Activated naive CD8-positive, alpha-beta T cell treated with anti-CD3 and anti-CD28 coated beads, Interleukin-2, amount 10 ng/mL, durations not matched to agents 7 days and 5 days (primary cell): ENCODE measurements at places on chromosomes 3 and 15. TPM values are rescaled to one million over a fixed set of nuclear protein-coding genes. Genes with fewer than 3 reads are reported as not detected.

Gene ZKSCAN7
- total RNA-seq = 4.9 TPM

Gene LSAMP
- not detected for total RNA-seq

- H3K36me3 ChIP-seq = no peaks in the 10 kb centered on the region
- H3K27me3 ChIP-seq = peaks cover 13% of the 10 kb centered on the region
- H3K4me3 ChIP-seq = no peak overlapping the region
- H3K27ac ChIP-seq = no peak overlapping the region
Observed at GRCh38 chr15:32824777-32825176, 107.0 kb downstream of the GREM1 start.

DNA sequence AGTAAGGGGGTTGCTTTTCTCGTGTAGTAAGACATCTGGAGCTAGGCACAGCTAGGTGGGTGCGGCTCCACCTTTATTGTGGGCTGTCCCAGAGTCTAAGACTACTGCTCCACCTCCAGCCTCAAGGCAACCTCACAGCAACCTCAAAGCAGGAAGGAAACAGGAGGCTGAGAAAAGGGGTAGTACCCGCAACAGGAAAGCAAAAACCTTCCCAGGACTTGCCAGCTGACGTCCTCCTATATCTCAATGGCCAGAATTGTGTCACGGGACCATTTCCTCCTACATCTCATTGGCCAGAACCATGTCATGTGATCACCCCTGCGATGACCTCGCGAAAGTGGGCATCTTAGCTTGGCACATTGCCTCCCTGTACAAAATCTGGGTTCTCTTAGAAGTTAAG is 4.3 kb upstream of the GPR160 start:
- DNase-seq = peak; percentile 65
- H3K27me3 ChIP-seq = no peaks in the 10 kb centered on the region
- H3K4me3 ChIP-seq = peak overlapping the region; percentile 49

DNA sequence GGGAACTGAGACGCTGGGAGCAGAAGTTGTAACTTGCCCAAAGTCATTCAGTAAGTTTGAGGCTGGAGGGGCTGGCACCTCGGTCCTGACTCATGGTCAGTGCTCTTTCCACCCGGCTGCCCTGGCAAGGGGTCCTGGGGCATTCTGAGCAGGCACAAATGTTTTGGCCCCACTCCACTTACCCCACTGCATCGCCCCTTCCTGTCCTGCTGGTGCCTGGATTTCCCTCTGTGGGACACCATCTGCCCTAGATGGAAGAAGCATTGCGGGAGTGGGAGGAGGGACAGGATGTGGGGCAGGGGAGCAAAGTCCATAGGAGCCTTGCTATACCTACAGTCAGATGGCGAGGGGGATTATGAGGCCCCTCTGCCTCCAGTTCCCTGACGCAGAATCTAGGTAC is 4.5 kb downstream of the CORO2B start:
- H3K4me1 ChIP-seq = peaks cover 6% of the 10 kb centered on the region
- H3K36me3 ChIP-seq = no peaks in the 10 kb centered on the region
- peaks cover 25% of the 10 kb centered on the region for H3K27me3 ChIP-seq
- no peak for DNase-seq

- H3K36me3 ChIP-seq = no peaks in the 10 kb centered on the region
- peak overlapping the region; percentile 27 for H3K4me3 ChIP-seq
- DNase-seq = no peak
Observed at GRCh38 chr15:101496198-101496986, 6.9 kb upstream of the PCSK6 start.

Gene TM4SF1
- not detected for total RNA-seq

DNA sequence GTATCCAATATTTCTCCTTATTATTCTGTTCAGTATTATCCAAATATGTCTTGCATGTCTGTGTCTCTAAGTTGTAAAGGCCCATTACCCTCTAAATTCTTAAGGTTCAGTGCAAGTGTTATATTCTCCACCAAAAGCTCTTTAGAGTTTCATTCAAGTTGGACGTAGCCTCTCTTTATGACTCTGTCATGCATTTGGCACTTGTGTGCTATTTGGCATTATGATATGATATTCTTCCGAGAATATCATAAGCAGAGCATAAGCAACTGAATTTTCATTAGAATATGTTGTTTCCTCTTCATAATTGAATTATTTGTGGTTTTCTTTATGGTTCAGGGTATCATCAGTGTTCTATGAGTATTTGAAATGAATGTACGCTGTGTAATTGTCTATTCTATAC is 594.2 kb downstream of the NAALADL2 start:
- no peak overlapping the region for H3K4me3 ChIP-seq
- H3K4me1 ChIP-seq = no peaks in the 10 kb centered on the region
- no peaks in the 10 kb centered on the region for H3K27me3 ChIP-seq
- no peaks in the 10 kb centered on the region for H3K36me3 ChIP-seq
- no peak for DNase-seq

GRCh38 chr3:127000119-127000518 is 17.2 kb downstream of the PLXNA1 start:
- DNase-seq = no peak
- H3K27ac ChIP-seq = no peak overlapping the region
- no peaks in the 10 kb centered on the region for H3K36me3 ChIP-seq
- H3K4me1 ChIP-seq = no peaks in the 10 kb centered on the region
- no peaks in the 10 kb centered on the region for H3K27me3 ChIP-seq

DNA sequence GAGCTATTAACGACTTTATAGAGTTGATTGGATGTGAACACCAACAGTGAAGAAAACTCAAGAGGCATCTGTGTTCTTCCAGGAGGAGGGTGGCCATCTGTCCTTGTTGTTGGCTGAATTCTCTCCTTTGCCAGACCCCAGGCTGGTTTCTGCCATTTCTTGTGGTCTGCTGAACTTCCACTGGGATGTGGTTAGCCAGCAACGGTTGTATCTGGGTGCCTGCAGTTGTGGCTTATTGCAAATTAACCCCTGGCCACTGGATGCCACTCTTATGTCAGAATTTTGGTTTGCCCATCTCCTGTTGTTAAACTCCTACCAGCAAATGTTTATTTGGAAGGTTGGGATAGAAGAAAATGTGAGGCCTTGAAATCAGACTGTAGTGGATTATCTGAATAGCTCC is 163.6 kb upstream of the TBC1D5 start:
- DNase-seq = no peak
- H3K4me3 ChIP-seq = no peak overlapping the region
- no peak overlapping the region for H3K27ac ChIP-seq
- H3K36me3 ChIP-seq = no peaks in the 10 kb centered on the region
- H3K4me1 ChIP-seq = peaks cover 7% of the 10 kb centered on the region
- peaks cover 5% of the 10 kb centered on the region for H3K27me3 ChIP-seq
